ENCODE measurements at places on chromosomes 4 and X.

GRCh38 chrX:135531813-135532212, 11.4 kb downstream of the INTS6L start:
- no peak for DNase-seq

GRCh38 chrX:135453381-135453780, 31.6 kb downstream of the SMIM10L2A start:
- no peak for DNase-seq

- no peak for DNase-seq
Observed at GRCh38 chr4:141041021-141041476, 92.2 kb downstream of the RNF150 start.

GRCh38 chrX:154819771-154820341, 14.6 kb upstream of the MPP1 start:
- DNase-seq, result no peak

GRCh38 chrX:66200050-66200664, 36.1 kb downstream of the HEPH start:
- DNase-seq, result no peak

GRCh38 chr4:85933291-85933640, 426.6 kb downstream of the MAPK10 start:
- no peak for DNase-seq

DNA sequence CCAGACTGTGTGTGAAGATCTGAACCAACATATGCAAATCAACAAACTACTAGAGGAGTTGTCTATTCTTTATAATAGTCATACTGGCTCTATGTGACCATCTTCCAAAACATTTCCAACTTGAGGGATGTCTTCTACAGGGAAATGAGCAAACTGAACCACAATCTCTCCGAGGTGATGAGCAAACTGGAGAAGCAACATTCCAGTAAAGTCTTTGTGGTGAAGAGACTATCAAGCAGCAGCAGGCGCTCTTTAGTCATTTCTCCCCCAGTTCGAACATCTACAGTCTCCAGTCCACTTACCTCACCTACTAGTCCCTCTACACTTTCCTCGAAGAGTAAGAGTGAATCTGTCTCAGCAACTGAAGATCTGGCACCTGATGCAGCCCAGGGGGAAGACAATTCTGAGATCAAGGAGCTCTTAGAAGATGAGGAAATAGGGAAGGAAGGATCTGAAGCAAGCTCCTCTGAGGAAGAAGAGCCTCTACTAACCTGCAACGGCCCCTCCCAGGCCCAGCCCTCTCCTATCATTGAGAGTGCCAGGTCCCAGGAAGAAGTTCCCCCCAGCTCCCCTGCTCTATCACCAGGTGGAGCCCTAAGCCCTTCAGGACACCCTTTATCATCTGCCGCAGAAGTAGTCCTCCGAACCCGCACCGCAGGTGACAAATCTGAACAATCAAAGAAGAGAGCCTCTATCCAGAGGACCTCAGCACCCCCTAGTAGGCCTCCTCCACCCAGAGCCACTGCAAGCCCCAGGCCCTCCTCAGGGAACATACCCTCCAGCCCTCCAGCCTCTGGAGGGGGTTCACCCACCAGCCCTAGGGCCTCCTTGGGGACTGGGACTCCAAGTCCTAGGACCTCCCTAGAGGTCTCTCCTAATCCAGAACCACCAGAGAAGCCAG, 98.1 kb downstream of the HNRNPD start:
- DNase-seq, result no peak

DNA sequence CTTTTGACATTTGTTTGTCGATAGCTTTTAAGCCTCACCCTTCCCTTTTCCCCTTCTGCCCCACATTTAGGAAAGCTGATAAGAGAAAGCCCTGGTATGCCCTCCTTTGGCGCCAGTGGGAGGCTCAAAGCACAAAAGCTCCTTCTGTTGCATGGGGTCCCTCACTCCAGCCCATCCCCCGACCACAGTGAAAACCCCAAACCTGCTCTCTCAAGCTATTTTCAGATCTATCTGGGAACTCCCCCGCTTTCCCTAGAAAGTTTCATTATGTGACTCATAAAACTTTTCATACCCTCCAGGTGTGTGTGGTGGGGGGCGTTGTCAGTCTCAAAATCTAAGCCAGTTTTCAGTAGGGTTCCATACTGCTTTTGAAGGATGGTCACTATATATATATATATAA, 259.0 kb upstream of the PCDH7 start:
- DNase-seq, result no peak

DNA sequence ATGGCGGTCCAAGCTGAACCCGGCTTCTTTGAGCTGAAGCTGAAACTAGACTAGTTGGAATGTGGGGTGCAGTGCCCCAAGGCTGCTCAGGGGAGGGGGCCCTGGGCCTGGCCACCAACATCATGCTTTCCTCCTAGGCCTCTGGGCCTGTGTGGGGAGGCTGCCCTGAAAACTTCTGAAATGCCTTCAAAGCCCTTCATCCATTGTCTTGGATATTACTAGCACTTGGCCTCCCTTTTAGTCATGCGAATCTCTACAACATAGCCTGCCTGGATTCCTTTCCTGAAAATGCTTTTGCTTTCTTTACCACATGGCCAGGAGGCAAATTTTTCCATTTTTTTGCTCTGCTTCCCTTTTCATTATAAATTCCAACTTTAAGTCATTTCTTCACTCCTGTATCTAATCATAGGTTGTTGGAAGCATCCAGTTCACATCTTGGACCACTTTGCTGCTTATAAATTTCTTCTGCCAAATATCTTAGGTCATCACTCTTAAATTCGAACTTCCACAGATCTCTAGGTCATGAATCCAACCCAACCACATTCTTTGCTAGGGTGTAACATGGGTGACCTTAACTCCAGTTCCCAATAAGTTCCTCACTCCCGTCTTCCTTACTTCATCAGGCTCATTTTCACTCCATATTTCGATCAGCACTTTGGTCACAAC, 103.4 kb downstream of the DDIT4L start:
- DNase-seq, result no peak

- no peak for DNase-seq
Observed at GRCh38 chr4:158176776-158177175, 4.0 kb upstream of the GASK1B start.

- DNase-seq, result no peak
Observed at GRCh38 chr4:173046818-173047217, 121.8 kb upstream of the GALNT7 start.

DNA sequence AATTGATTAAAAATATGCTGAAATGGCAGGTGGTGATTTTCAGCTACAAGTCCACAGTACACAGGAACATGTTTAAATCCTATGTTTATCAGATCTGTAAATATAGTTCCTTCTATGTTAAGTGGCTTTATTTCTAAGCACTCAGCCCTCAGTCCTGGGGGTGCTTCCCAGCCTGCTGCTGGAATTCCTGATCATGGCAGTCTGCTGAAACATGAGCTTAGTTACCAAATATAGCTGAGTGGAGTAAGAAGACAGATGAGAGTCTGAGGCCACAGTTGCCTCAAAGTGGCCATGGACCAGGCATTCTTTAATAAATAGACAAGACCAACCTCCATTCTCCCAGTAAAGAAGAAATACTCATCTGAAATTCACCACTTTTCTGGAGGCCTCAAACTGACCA, 17.1 kb upstream of the DDX60 start:
- DNase-seq, result no peak

DNA sequence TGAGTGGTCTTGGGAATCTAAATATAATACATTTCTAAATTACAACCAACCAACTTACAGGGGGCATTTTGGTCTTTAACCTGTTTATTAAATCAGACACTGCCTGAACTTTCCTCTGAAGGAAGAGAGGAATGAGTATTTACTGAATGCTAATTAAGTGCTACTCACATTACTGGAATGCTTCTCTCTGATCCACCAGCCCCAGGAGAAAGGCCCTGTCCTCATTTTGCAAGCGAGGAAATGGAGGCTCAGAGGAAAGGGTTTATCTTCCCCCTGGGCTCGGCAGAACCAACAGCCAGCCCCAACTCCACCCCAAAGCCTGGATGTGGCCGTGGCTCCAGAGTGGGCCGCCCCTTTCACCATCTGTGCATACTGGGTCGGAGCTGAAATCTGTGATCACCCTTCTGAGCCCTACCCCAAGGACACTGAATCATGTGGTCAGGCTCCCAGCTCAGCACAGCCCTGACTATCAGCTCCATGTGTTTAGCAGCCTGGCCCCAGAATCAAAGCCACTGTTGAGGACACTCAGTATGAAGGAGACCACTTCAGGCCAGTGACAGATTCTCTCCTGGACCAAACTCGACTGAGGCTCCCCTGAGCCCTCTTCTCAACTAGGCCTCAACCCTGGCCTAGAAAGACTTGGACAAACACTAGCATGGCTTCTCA, 56.7 kb upstream of the ENPP6 start:
- DNase-seq, result no peak

GRCh38 chrX:259692-260355, 21.4 kb upstream of the PLCXD1 start:
- no peak for DNase-seq

DNA sequence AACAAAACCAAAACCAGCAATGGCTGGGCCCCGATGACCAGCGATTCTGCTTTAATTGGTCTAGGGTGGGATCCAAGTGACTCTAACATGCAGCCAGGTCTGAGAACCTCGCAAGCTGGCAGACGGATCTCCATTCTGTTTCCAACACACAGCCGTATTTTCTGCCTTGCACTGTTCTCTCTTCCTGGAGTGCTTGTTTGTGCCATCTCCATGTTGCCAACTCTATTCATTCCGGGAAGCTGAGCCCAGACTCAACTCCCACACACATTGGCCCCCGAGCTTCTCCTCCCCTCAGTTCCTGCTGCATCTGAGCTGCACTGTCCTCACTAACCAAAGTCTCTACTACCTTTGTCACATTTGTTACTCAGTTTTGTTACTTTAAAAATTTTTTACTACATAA, 35.6 kb downstream of the GEMIN8 start:
- DNase-seq, result no peak

DNA sequence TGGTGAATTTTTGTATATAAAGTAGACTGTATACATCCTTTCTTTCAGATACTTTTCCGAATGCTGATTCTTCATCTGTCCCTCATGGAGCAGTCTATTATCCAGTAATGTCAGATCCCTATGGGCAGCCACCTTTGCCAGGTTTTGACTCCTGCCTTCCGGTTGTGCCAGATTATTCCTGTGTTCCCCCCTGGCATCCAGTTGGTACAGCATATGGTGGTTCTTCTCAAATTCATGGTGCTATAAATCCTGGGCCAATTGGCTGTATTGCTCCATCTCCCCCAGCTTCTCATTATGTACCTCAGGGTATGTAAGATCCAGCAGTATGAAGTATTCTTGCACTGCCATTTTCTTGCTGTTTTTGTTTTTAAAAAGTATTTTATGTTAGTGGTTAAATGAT, 78.7 kb downstream of the ALG13 start:
- no peak for DNase-seq

DNA sequence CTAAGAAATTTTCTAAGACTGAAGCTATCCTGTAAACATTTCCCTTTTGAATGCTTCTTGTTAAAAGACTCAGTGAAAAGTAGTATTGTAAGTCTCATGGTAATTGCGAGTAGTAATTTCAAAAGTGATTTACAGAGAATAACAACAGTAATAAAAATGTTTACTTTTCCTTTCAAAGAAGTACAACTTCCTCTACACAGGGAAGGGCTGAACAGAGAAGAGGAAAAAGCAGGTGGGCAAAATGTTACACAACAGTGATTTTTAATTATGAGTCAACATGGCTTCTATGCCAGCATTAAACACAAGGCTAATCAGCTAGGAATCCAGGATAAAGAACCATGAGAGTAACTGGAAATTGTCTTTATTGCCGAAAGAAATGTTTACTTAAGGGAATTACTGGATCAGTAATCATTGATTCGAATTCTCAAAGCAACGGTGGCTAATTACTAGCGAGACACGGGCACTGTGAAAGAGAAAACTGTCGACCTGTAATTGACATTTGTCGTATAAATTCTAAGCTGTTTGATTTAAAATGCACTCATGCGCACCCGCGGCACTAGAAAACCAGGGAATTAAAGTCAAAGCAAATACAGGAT, 15.4 kb downstream of the UTP3 start:
- DNase-seq, result no peak

GRCh38 chr4:26509681-26510333, 19.5 kb upstream of the CCKAR start:
- DNase-seq, result no peak

DNA sequence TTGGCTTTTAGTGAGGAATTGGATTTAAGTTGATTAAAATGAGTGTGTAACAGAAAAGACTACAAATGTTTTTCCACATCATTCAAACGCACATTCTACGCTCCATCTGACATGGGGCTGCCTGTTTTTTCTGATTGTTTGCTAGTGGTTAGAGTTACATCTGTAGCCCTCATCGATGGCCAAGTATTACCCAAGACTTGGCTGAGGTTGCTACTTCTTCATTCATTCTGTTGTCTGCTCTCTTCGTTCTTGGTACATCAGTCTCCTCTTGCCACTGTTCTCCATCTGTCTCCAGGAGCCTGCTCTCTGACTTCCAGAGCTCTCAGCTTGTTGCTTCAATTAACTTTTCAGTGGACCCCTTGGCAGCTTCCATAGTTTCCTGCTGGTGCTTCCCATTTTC, 1844.6 kb upstream of the TENM3 start:
- no peak for DNase-seq

DNA sequence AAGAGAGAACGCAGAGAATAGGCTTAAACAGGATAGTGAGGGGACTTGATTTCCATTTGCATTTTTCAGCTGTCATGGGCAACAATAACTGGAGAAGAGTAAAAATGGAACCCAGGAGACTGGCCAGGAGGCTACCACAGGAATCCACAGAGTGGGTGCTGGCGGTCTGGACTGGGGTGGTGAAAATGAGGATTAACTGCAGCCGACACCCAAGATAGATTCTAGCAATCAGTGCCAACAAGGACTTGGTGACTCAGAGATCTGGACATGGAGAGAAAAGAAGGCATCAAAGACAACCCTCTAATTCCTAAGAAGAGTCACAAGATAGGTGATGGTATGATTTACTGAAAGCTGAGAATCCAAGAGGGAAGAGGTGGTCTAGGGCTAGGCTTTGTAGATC, 102.8 kb downstream of the ATP8A1 start:
- DNase-seq, result no peak

DNA sequence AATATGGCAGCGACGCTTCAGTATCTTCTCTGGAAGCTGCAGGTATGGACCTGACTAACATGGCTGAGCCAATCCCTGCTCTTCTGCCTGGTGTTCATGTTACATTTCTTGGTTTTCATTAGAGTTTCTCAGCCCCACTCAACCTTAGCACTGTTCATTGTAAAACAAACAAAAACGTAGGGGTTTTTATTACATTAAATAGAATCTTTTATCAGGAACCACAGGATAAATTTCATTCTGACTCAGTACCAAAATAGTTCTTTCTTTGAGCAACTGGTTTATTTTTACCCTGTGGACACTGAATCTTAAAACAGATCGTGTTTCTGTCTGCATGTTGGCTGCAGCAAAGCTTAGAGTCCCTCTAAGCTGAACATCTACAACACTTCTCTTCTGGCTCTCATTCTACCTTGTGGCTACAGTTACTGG, 27.1 kb downstream of the FHIP1A start:
- no peak for DNase-seq

- no peak for DNase-seq
Observed at GRCh38 chr4:149166876-149167275, 648.8 kb downstream of the IQCM start.

- no peak for DNase-seq
Observed at GRCh38 chrX:154693394-154693793, 40.0 kb upstream of the CTAG2 start.
